ENCODE measurements at places on chromosomes 4 and X. TPM values are rescaled to one million over a fixed set of nuclear protein-coding genes. Genes with fewer than 3 reads are reported as not detected.
A peak's percentile ranks its signal among the peaks of the same experiment; 100 is the strongest.

DNA sequence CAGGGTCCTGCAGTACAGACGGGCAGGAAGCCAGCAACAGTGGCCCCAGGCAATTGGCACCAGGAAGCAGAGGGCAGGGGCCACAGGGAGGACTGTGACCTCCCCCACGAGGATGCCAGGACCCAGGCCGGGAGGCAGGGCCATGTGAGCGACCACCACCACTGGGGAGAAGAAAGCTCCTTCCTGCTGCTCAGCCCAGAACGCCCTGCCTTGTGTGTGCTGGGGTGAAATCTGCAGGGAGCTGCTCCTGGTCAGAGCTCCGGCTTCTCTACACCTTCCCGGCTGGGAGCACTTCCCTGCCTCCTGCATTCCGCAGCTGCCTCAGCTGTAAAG is 100.4 kb downstream of the HMX1 start:
- peak; percentile 41 for DNase-seq

EVC2 gene
- total RNA-seq = 32.2 TPM

DNA sequence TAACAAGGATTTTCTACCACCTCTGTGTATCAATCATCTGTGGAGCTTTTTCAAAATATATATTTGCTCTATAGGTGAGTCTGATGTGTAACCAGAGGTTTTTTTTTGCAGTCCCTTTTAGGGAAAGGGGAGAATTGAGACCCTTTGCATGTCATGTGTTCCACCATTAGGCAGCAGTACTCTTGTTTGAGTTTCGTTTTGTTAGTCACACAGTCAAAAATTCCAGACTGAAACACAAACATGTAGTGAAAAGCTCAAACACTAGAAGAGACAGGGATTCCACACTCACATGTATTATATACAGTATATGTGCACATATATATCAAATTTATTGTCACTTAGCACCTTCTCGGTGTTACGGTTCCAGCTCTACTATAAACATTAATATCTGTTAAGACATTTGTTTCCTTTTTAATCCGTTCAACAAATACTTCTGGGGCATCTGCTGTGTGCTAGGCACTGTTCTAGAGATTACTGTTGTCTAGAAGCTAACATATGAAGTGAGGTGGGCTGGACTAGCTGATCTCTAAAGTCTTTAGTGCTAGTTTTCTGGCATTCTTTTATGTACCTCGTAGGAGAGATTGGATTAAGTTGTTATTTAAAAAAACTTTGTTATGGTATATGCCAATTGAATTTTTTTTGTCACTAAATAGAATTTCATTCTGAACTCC is 5.5 kb downstream of the USP9X start:
- DNase-seq = no peak

DNA sequence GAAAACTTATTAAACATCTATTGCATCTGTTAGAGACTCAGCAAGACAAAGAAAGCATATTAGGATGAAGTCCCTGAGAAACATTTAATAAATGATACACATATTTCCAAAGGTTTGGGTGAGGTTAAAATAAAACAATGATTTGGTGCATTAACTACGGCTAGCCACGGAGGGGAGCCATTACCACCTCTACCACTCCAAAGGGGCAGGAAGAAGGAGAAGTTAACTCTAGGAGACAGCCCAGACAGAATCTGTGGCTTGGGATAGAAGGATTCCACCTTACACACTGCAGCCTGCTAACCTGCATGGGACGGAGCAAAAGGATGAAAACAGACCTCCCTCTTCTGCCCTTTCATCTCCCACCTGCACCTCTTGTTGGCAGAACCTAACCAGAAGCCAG is 189.1 kb upstream of the C1QTNF7 start:
- no peak for DNase-seq

COX7B2 gene
- total RNA-seq = not detected

EPGN gene
- total RNA-seq = not detected

- DNase-seq = no peak
Measured at GRCh38 chr4:42927946-42928345, 35.4 kb downstream of the GRXCR1 start.

All from Peyer's patch (tissue), 4 donors.